ENCODE measurements at places on chromosomes 11 and 22.
A peak's percentile ranks its signal among the peaks of the same experiment; 100 is the strongest.

GRCh38 chr11:88043149-88043548, 132.1 kb downstream of the RAB38 start:
- DNase-seq: no peak

DNA sequence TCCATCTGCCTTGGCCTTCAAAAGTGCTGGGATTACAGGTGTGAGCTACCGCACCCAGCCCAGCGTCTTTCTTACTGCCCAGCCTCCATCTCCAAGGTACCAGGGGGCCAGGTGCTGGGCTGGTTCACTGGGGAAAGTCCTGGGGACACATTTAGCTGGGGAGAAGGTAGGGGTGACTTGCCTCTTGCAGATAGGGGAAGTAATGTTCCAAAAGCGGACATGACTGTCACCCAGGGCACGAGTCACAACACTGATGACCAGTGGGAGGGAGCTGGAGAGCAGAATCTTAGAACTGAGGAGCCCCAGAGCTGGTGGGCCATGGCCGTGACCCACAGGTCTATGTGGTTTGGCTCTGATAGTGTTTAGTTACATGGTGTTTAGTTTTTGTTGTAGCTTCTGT, 2.4 kb upstream of the SLC15A3 start:
- no peak for DNase-seq

DNA sequence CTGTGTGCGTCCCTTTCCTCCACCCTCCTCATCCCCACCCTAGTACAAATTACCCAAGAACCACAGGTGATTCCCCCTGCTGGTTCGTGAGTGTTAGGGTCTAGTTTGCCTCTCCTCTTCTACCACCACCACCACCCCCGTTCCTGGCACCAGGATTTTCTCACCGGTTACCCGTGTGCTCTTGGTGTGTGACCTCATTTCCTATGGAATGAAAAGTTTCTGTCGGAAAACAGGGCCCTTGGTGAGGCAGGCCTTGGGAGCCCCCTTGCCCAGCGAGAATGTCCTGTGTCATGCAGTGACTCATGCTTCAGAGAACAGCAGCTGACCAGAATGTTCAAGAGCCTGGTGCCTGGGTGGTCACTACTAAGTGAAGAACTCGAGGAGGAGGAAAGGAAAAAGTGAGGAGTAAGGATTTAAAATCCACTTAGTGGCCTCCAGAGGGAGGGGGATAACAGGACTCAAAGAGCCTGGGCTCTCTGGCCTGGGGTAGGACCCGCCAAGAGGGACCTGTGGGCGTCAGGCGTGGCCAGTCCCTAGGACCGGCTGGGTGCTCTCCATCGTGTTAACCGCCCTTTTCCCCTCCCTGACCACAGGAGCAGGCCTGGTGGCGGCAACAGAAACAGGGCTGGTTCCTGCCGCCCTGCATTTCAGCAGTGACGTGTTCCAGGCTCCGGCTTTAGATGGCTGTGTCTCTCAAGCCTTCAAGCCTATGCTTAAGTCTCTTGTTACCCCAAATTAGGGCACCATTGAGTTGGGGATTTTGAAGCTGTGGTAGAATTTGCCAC, 30.2 kb downstream of the C22orf31 start:
- DNase-seq: no peak

DNA sequence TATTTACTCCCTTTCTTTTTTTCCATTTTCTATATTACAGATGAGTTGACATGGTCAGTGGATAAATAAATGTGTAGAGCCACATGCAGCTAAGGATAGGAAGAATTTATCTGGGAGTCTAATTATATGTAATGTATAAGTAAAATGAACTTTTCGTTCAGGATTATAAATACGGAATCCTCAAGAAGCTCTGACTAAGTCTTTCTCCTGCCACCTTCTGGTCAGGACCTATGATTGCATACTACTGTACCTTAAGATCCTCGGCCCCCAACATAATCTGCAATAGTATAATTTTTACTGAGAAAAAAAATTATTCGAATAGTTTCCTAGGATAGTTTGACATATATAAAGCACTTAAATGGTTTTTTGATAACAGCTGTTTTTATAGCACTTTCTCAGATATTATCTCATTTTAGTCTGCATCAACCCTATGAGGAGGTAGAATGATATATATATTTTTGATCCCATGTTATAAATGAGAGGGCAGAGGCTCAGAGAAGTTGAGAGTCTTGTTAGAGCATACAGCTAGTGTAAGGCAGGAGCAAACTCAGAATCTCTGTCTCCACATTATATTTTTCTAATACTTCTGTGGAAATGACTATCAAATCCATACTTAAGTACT, 36.1 kb downstream of the CCDC90B start:
- DNase-seq: no peak

- peak; percentile 87 for DNase-seq
Measured at GRCh38 chr11:62791501-62792201, at the start of gene TMEM223. TMEM223 (minus strand) TSS chr11:62792006; CDS start chr11:62791994, 12 bp downstream.

- DNase-seq: no peak
Measured at GRCh38 chr11:119115484-119116234, 5.7 kb upstream of the HINFP start.

GRCh38 chr11:2076441-2076840, 62.7 kb downstream of the IGF2 start:
- no peak for DNase-seq

DNA sequence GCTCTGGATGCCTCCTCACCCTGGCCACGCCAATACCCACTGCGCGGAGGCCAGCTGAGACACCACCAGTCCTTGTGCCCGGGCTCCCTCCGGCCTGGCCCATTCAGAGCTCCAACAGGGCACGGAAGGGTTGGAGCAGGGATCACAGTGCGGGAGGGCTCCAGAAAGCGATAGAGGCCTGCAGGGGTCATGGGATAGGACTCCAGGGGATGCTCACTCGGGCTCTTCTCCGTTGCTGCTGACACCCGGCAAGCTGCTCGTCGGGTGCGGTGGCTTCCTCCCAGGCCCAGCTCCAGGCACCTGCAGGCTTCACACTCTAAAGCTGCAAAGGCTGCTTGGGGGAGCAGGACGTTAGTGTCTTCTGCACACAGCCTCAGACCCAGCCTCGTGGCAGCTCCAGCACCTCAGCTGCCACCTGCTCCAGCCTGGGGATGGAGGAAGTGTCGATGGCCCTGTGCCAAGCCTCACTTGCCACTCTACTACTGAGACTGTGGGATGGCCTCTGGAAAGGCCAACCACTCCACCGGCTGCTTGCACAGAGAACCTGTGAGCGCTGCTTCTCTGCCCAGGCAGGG, 10.6 kb downstream of the WNT7B start:
- no peak for DNase-seq

- DNase-seq: no peak
Measured at GRCh38 chr11:126029805-126030204, 32.9 kb downstream of the CDON start.

GRCh38 chr11:90447618-90448017, 224.8 kb upstream of the CHORDC1 start:
- no peak for DNase-seq

DNA sequence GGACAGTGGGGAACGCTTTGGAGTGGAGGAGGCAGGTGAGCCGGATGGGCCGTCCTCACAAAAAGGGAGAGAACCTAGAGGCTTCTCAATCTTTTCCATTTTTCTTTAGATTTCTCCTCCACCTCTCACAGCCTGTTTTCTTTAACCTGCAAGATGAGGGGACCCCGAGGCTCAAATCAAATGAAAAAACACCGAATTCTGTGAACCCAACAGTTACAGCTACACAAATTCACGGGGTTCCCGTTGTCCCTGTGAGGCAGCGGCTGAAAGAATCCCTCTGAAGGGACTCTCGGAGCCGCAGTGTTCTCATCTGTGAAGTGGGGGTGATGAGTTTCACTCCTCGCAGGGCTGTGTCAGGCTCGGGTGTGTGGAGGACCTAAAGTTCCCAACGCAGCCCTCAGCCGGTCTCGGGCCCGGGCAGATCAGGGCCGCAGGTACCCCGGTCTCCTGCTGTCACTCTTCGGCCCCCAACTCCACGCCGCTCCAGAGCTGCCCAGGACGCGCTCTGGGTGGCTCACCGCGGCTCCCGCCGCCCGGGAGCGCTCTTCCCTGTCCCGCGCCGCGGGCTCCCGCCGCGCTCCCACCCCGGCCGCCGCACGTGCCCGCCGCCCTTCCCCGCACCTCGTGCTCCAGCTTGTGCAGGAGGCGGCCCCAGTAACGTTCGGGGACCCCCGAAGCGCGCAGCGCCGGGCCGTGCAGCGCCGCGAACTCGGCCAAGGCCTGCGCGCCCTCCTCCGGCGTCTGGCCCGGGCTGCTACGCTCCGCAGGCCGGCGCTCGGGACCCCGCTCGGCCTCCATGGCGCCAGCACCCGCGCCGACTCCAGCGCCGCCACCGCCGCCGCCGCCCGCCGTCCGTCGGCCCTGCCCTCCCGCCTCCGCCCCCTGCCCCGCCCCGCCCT, at the start of gene TTLL12:
TTLL12 (minus strand) TSS at position 863 of the 899 bp plus-strand sequence; CDS start at position 798, 65 bp downstream.
- DNase-seq: peak; percentile 70

DNA sequence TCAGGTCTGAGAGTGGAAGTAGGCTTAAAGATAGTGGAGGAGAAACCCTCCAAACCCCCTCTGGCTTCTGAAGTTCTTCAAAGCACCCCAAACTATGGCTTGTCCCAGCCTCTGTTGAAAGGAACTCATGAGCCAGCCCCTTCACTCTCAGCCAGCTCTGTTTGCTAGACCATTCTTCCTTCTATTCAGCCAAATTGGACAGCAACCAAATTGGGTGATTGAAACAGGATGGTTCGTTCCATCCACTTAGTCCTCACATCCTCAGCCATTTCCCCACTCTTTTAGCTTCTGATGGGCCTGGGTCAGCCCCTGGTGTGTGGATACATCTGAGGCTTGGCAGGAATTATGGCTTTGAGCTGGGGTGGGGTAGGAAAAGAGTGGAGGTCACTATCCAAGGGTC, 4.5 kb downstream of the HTR3A start:
- no peak for DNase-seq

GRCh38 chr11:267491-267994, 10.7 kb upstream of the NLRP6 start:
- peak; percentile 59 for DNase-seq

GRCh38 chr11:77449060-77449521, 24.8 kb downstream of the PAK1 start:
- DNase-seq: no peak

- DNase-seq: no peak
Measured at GRCh38 chr11:88469561-88470225, 132.2 kb upstream of the CTSC start.

DNA sequence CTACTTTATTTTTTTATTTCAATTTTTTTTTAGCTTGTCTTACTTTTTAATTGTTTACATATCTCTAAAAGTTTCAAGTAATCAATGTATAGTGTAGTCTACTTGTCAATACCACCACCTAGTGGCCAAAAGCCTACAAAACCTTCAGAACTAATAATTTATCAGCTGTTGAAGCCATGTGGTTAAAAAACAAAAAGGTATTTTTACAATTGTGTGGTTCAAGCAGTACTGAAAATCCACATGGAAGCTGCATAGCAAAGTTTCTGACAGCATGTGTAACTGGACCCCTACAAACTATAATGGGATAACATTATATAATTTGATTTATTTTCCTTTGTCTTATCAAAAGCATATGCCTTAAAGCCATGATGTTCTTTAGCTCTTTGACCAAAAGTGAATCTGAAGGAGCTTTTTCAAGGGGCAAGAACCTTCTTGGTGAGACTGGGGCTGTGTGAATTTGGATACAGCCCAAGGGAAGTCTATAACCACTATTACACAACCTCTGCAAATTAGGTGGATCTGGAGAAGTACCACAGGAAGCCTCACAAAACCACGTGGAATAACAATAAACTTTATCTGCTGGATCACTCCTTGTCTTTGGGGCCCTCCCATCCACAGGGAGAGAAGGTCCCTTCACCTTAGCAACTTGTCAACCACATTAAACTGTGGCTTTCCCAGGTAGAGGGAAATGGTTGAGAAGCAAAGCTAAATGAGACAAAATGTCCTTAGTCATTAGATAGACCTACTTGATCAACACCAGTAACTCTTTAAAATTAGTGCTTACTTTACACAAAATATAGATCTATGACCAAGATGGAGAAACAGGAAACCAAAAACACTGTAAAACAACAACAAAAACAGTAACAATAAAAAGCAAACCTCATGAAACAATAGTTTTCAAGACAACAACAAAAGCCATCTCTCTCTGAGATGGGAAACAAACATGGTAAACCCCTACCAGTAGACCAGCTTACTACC, 9.9 kb downstream of the NARS2 start:
- no peak for DNase-seq

GRCh38 chr11:107675902-107676301, 36.0 kb downstream of the SLN start:
- no peak for DNase-seq

DNA sequence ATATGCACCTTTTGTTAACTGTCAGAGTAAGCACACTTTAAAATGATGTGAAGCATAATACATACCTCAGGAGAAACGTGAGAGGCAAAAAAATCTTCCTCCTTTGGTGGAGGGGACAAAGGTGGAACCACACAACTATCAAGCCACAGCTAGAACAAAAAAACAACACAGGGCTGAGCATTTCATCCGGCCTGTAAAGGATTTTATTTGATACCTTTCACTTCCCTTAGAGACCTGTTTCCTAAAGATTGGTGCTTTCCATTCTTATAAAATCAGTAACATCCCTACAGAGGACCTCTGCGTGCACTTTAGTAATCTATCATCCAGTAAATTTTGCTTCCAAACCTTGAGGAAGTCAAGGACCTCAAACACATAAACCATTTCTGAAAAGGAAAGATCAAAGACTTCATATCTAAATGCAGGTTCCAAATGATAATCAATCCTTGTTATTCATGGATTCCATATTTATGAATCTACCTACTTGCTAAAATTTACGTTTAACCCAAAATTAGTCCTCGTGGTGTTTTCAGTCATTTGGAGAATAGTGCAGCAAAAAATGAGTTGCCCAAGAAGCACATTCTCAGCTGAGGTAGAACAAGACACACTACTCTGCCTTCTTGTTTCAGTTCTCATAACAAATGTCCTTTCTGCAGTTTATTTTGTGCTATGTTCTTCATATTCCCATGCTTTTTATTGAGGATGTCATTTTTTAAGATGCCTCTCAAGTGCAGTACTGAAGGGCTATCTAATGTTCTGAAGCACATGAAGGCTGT, 22.7 kb downstream of the ARFGAP3 start:
- no peak for DNase-seq

DNA sequence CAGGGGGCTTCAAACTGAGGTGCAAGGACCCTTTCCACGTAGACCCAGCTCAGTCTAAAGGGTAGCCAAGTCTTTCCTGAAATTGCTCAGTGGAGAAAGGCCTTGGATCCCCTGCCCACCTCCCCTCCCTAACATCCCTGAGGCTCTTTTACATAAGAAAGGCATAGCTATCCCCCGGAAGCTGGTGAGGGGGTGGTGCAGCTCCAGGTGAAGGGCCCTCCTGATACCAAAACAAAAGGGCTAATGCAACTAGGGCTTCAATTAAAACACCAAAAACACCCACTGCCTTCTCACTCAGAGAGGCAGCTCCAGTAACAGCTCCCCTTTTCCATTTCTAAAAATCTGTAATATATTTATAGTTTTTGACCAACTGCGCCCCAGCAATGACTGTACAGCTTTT, 5.8 kb downstream of the SHANK2 start:
- DNase-seq: no peak

Data from T-helper 17 cell (primary cell).